Hematopoietic multipotent progenitor cell treated with erythropoietin and hydrocortisone succinate and interleukin-3 and kit ligand, for 17 days (in vitro differentiated cells): ENCODE measurements at places on chromosomes 6 and 20.

GRCh38 chr6:153208706-153209105, 77.6 kb upstream of the RGS17 start:
- no peak for DNase-seq

GRCh38 chr20:23257848-23258746, 92.5 kb upstream of the NXT1 start:
- no peak for DNase-seq

DNA sequence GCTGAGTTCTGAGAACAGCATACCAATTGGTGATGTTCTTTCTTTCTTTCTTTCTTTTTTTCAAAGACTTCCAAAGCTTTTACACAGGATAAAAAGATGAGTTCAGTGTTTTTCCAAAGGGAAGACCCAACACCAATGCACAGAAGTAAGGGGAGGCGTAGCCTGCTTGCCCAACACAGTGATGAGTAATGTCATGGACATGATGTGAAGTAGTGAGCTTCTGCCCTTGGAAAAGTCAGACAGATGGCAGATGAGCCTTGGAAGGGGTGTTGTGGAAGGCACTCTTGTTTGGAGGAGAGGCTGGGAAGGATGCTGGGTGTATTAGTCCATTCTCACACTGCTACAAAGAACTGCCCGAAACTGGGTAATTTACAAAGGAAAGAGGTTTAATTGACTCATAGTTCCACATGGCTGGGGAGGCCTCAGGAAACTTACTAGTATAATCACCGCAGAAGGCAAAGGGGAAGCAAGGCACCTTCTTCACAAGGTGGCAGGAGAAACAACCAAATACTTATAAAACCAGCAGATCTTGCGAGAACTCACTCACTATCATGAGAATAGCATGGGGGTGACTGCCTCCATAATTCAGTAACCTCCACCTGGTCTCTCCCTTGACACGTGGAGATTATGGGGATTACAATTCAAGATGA, 12.6 kb downstream of the LRP11 start:
- no peak for DNase-seq

DNA sequence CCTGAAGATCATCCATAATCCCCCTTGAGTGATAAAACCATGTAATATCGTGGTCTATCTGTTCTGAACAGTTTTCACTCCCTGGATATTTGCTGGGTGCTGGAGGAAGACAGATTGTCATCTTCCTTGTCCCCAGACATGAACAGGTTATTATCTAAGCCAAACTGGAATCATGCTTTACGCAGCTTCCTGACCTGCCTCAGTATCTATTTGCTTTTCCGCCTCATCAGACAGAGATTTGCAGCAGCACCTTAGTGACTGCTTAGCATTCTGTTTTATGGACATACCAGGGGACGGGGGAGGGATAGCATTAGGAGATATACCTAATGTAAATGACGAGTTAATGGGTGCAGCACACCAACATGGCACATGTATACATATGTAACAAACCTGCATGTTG, 124.6 kb downstream of the SLC23A2 start:
- no peak for DNase-seq

- no peak for DNase-seq
Measured at GRCh38 chr6:157896932-157897331, 73.9 kb downstream of the SNX9 start.

DNA sequence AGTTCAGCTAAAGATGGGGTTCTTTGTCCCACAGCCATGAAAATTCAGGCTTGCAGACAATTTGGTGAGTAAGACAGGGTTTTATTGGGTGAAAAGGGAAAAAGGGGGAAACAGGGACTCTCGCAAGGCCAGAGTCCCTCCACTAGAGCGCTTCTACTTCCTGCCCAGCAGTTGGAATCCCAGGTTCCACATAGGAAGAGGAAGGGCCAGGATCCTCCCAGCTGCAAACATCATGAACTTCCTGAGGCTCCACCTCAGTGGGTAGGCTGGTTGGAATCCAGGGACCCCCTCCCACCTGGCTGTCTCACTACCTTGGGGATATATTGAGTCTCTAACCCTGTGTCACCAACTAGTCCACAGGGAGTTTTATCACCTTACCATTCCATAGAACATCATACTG, 39.5 kb upstream of the PRSS16 start:
- DNase-seq = no peak

DNA sequence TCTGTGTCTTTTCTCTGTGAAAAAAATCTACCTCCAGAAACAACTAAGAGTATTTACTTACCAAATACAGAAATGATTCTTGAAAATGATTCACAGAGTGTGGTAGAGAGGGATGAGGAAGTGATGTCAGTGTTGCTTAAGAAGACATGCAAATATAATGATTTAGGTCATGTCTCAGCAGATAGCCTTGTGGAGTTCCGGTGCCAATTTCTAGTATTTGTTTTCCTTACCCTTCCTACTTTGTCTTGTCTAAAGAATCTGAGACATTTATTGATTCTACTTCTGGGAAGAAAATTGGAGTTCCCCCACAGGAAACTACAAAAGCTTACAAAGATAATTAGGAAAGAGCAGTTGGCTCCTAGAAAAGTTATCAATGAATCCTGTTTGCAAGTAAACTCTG, 68.8 kb downstream of the GJA1 start:
- no peak for DNase-seq

GRCh38 chr6:68069921-68070710, 565.0 kb upstream of the ADGRB3 start:
- no peak for DNase-seq

DNA sequence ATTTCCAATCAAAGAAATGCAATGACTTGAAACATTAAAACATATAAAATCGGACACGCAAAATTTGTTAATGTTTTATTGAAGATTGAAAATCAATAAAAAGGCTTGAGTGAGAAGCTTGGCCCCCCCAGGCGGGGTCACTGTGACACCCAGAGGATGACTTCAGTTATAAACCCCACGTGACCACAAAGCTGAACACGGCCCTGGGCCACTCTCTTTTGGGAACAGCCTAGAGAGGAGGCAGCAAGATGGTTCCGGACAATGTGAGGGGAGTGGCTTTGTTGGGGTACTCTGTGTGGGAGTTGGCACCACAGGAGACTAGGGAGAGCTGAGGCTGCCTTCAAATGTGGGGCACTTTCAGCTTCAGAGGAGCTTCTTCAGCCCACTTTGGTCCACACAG, 172.5 kb downstream of the LRFN2 start:
- DNase-seq = no peak

DNA sequence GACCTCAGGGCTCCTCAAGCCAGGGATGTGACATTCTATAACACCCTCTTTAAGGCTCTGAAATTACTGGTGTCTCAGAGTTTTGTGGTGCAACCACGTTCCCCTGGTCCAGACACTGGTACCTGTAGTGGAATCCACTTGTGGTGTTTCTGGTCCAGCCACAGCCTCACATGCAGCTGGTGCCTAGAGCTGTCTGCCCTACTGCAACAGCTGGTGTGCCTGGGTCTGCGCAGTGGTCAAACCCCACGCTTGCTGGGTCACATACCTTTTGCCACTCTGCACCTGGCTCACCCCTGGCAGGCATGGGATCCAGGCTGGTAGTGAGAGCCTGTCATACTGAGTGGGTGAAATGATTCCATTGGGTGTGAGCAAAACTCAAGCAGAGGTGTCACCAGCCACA, 1230.2 kb upstream of the EYS start:
- no peak for DNase-seq

GRCh38 chr6:144659202-144660182, 374.4 kb downstream of the UTRN start:
- DNase-seq = no peak

GRCh38 chr20:59001449-59002171, 5.4 kb downstream of the CTSZ start:
- DNase-seq = no peak

DNA sequence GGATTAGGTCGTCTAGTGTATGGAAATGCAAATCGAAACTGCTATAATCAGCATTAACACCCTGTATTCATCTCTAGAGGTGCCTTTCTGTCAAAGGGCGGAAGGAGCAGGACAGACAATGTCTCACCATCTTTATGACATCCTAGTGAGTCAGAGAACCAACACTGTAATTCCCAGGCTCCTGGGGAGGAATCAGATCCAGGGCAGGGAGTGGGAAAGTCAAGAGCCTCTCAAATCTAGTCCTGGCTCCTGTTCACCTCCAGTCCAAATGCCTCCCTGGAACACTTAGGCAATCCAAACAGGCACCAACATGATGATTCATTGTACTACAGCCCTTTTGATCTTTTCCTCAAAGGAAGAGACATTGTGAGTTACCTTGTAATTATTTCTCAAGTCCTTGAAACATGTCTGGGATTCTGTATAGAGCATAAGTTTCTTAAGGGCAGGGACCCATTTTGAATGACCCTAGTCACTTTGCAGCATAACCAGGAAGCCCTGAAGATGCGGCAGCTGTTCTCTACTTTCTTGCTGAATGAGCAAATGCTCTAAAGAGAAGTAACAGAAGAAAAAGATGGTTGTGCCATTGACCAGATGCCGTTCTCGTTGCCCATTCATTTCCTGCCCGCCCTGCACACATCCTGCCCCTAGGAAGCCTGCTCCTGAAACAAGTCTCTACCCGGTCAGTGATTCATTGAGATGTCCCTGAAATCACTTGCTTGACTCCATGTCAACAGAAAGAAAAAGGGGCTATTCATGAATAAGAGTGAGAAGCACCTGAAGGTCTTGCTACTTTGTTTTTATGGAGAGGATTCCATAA, 112.8 kb upstream of the JARID2 start:
- no peak for DNase-seq

GRCh38 chr6:34236131-34236442, 586 bp upstream of the HMGA1 start:
- DNase-seq = peak; percentile 84

DNA sequence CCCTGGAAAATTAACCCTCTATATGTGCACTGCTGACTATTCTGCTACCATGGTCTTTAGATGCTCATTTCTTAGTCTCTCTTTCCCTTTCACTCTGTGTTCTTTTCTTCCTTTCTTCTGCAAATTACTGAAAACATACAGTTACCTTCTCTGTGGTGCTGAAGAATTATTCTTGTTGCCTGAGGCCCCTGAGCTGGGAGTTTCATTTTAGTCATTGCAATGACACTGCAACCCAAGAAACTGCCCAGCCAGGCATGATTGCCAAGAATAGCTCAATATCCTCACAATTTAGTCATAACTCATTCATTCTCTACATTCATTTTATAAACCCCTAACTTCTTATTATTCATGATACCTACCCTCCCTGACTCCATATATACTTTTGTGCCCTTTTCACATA, 245.8 kb upstream of the RAB32 start:
- DNase-seq = no peak

DNA sequence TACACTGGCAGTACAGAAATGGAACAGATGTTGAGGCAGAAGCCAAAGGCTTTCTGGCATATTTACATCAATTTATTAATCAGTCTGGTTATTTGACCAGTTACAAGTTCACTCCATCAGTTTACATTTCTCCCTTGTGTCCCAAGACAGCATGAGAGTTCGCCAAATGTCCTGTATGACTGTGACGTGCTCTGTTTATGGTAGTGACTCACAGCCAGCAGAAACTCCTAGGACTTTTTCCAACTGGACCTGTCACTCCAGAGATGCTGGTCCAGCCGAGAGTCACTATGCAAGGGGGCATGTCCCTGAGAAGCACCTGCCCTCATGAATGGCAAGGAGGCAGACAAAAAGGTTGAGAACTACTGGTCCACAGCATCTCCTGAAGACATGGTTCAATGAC, 160.0 kb downstream of the LRFN2 start:
- no peak for DNase-seq

DNA sequence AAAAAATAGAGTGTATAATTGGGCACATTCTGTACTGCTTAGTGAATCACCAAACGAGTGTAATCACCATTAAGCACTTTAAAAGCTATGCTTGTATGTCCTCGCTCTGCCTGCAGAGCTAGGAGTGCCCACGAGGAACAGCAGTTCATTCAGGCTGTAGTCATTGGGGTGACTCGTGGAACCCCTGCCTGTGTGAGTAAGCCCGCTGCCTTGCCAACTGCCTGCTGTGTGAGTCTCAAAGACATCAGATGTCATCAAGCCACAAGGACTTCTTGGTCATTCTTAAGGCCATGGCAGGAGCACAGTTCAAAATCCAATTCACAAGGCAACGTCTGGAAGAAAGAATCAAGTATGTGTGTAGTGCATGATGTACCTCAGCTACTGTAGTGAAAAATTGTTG, 60.4 kb downstream of the FOXO3 start:
- DNase-seq = peak; percentile 63

- no peak for DNase-seq
Measured at GRCh38 chr20:4256874-4257273, 241.5 kb upstream of the RNF24 start.

DNA sequence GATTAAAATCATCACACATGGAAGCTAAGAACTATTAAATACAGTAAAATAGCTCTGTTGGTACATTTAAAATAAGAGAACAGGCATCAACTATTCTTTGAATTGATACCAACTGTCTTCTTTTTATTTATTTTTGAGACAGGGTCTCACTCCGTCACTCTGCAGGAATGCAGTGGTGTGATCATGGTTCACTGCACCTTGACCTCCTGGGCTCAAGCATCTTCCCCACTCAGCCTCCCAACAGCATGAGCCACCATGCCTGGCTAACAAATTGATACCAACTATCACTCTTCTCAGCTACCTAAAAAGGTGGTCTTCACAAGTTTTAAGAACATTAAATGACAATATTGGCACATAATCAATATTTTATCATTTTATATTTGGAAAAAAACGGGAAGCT, 7.8 kb upstream of the PNISR start:
- no peak for DNase-seq

GRCh38 chr6:33762713-33763112, 16.0 kb upstream of the IP6K3 start:
- no peak for DNase-seq
